Suprapubic skin (tissue), 4 donors: ENCODE measurements at places on chromosomes 12 and 14.

- DNase-seq, result no peak
These were observed 45.7 kb downstream of the TEAD4 start for GRCh38 chr12:3004655-3005565.

GRCh38 chr14:52265253-52265652 is 2.2 kb upstream of the PTGDR start:
- DNase-seq, result no peak

DNA sequence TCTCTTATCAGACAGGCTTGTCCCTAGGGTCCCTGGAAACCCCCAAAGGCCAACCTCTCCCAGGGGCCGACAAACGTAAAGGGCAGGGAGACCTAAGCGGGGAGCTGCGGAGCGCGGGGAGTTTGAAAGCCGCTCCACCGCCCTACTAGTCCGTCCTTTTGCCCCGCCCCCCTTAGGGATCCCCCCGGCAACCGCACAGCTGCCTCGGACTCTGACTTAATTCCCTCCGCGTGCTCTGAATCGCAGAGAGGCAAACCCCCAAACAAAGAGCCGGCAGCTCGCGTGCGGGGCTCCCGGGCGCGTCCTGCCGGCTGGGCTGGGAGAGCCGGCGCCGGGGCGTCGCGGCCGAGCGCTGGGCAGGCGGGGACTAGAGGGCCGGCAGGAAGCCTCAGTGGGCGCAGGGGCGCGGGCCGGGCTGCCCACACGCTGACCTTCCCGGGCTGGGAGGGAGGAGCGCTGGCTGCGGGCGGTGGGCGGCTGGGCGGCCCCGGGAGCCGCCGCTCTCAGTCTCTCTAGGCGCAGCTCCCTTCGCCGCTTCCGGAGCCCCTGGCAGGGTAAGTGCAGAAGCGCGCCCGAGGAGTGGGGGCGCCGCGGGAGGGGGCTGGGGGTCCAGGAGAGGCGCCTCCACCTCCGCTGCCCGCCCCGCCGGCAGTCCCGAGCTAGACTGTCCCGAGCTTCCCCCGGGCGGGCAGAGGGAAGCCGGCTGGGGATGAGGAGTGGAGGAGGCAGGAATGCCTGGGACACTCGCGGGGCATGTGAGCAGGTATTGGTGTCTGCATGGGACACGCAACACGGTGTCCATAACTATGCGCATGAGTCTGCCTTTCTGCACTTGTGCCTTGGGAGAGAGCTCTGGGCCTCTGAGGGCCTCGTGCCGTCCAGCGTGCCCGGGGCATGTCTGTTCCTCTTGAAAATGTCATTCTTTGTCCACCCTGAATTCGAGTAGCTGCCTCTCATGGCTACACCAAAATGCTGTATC is at the start of gene TSPAN11:
TSS of gene TSPAN11 (plus strand) at position 506 of the 979 bp plus-strand sequence. CDS start 27,244 bp downstream, outside the sequence.
- DNase-seq, result peak; percentile 76

GRCh38 chr12:6786416-6787094 is 2.8 kb upstream of the CD4 start:
- no peak for DNase-seq

DNA sequence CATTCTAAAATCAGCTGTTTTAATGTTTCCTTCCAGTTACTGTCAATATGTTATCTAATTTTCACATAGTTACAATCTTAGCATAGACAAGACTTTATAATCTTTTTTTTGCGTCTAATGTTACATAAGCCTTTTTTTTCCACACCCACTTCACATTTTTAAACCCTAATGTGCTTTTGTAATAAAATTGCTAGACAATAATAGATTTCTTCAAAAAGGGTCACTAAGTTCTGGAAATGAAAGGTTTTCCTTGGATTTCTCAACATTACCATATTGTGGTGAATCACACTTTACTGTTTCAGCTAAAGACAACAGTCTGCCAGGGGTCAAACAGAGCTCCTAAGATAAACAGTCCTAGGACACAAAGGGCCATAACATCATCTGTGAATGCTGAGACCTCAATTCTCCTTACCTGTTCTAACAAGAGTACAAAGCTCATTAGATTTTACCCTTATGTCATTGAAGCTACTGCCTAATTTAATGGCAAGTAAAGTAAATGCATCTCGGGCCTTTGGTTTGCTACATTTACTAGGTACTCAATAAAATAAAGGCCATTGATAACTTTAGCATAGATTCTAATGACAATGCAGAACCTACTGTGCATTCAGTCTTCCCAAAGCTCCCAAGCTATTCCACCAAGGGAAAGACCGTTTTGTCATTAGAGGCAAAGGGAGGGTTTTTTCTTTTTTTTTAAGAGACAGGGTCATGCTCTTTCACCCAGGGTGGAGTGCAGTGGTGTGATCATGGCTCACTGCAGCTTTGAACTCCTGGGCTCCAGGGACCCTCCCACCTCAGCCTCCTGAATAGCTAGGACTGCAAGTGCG is 111.2 kb upstream of the SLC38A2 start:
- no peak for DNase-seq

DNA sequence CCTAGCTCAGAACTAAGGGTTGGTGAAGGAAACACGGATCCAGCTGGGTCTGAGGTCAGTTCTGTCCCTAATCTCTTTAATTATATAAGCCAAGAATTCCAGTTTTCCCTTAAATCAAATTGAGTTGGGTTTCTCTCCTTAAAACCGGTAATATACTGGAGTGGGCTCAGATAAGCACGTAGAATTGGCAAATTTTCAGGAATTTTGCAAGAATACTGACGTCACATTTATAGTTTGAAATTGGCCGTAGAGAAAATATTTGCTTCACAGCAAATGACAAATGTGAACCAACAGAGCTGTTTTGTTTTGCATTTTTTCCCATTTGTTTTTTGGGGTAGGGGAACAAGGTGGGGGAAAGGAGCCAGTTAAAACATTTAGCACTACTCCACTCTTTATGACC is 17.4 kb downstream of the C12orf50 start:
- DNase-seq, result no peak

- DNase-seq, result no peak
These were observed 93.5 kb downstream of the ATXN2 start for GRCh38 chr12:111505601-111506036.

- DNase-seq, result peak; percentile 83
These were observed 554 bp downstream of the SPPL3 start for GRCh38 chr12:120903412-120904196.

GRCh38 chr12:82804601-82805000 is 117.9 kb downstream of the TMTC2 start:
- DNase-seq, result no peak

DNA sequence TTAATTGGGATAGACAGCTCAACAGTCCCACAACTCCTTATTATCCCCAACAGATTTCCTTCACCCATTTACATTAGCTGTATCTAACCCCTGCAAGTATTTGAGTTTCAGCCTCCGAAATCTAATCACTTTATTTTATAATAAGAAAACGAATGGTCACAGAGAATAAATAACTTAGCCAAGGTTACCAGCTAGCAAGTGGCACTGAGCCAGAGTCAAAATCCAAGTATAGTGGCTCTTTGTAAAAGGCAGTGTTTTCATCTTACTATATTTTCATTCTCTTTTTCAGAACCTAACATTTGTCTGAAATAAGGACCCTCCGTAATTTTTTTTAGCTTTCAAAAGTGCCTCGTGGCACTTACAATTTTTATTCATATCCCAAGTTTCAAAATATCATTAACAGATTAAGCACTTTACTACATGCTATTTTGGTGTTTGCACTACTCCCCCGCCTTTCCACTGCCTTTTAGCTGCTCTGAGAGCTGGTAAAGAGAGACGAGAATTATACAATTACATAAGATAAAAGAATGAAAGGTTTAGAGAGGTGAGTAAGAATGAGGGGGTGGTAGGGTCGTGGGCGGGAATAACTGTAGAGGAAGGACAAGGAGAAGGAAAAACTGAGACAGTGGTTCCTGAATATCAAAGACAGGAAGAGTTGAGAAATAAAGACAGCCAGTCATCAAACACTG is 3.7 kb upstream of the USP15 start:
- DNase-seq, result no peak

GRCh38 chr14:67881225-67881624 is 61.6 kb downstream of the RAD51B start:
- DNase-seq, result no peak

- no peak for DNase-seq
These were observed 27.6 kb downstream of the KITLG start for GRCh38 chr12:88552610-88553079.

- no peak for DNase-seq
These were observed 37.9 kb downstream of the ISCA2 start for GRCh38 chr14:74531467-74531866.

DNA sequence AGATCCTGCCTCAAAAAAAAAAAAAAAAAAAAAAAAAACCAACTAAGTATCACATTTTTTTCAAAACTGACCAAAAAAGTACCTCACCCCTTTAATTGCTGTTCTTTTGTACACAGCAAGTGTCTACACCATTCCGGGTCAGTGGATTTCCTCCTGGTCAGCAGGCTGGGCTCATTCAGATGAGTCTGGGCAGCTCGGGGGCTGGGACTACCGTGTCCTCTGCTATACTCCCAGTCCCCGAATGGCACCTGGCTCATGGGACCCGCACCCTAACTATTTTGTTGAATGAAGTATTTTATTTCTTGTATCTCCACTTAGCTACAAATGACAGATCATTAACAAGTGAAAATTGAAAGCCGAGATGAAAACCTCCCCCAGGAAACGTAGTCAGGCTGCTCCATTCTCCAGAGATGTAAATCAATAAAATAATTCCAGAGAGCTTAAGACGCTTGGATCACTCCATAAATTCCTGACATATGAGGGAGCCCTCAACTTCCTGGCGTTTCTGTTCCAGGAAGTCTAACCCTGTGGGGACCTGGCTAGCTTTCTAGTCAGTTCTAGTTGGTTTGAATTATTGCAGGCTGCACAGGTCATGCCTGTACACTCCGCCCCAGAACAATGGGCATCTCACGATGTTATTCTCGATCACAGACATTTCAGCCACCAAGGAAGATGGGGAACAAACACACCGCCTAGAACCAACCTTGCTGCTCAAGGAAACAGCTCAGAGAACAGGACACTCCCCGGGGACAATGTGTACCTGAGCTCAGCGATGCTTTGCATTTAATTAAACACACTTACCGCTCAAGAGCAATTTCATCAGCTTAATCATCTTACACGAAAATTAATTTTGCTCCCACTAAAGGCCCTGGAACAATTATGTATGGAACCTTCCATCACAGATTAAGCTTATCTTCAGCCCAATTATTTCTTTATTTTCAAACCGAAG is 76.3 kb downstream of the RIMBP2 start:
- DNase-seq, result no peak

DNA sequence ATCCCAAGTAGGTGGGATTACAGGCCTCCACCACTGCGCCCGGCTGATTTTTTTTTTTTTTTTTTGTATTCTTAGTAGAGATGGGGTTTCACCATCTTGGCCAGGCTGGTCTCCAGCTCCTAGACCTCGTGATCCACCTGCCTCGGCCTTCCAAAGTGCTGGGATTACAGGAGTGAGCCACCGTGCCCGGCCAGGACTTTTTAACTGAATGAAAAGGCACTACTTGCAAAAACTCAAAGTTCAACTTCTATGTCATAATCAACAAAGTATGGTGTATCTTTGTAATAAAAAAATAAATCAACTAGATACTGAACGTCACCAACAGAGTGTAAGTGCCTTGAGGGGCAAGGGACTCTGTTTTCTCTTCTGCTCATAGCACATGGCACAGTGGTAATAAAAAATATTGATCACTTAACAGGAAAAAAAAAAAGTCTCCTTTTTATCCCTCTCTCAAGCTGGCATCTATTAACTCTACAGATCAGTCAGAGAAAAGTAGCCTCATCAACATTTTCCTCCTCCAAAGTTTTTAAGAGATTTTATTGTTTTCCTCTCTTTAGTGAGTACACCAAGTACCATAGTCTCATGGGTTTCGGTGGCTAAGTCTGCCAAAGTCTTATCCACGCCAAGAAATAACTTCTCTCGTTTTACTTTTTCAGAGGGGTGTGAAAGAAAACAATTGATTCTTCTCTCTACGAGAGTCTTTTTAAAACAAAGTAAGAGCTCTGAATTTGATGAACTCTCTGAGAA is 10.6 kb upstream of the FOXN3 start:
- no peak for DNase-seq

DNA sequence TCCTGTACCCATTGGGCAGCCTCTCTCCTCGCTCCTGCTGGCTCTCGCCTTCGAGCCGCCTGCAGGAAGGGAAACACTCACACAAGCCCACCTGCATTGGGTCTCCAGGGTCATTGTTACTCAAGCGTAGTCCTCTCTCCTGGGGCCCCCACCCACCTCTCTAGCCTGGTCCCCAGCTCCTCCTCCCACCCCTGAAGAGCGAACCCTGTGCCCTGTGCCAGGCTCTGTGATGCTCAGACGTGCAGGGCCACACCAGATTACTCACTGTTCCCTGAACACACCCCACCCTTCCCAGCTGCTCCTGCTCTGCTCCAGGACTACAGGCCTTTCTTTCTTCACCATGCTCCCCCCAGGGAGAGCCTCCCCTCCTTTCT is 88.1 kb downstream of the NINJ2 start:
- DNase-seq, result no peak

- DNase-seq, result no peak
These were observed 46.3 kb upstream of the LRTM2 start for GRCh38 chr12:1773937-1774655.

DNA sequence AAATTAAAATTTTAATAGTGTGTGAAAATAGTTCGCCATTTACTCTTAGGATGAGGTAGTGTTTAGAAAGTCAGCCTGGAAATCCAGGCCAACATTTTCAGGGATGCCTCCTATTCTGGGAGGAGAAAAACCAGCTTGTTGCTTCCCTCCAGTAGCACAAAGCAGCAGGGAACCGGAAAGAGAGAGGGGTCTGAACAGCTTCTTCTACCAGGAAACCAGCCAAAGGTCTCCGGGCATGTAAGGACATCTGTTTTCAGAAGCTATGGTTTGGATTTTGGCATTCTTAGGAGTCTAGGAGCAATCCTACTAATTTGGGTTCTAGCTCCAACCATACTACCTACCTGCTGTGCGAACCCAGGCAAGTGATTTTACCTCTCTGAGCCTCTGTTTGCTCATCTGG is 85.3 kb downstream of the DPF3 start:
- no peak for DNase-seq

- no peak for DNase-seq
These were observed 15.2 kb downstream of the FBXO33 start for GRCh38 chr14:39417014-39417413.

DNA sequence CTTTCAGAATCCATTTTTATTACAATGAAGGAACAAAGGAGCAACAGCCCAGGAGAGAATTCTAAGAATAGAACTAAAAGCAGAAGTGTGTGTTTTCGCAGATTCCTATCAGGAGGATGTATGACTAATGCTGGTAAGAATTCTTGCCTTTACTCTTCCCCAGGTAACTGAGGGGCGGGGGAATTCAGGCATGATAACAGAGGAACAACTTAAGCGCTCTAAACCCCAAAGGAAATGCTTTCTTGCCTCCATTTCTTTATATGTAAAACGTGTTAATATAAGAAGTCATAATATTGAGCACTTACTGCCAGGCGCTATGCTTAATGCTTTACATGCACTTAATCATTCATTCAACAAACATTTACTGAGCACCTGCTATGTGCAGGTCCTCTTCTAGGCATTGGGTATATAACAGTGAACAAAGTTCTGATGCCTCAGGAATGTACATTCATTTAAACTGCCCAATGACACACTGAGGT is 4.5 kb downstream of the HCAR1 start:
- no peak for DNase-seq
